ENCODE measurements at places on chromosomes 7 and 10. TPM values are rescaled to one million over a fixed set of nuclear protein-coding genes. Genes with fewer than 3 reads are reported as not detected.

GRCh38 chr7:50213622-50214017, 90.9 kb upstream of the IKZF1 start:
- DNase-seq: no peak

The PRKG1 gene
- not detected for total RNA-seq

The IGFBP1 gene
- not detected for total RNA-seq

DNA sequence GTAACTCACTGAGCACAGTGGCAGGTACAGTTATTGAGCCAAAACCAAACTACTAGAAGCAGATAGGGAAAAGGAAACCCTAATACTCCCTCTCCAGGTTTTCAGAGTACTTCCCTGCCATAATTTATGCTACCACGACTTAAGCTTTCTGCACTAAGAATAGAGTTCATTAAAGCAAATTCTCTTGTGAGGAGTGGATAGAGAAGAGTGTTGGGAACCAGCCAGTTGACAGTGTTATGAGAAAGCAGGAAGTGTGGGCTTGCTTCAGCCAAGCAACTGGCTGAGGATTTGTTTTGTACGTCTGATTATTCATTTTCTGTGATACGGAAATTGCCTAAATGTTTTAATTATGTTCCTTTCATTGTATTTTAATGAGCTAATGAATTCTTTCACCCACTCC, 280.5 kb downstream of the KIF20B start:
- DNase-seq: no peak

The GDF10 gene
- 0.50 TPM for total RNA-seq

The GNAT3 gene
- not detected for total RNA-seq

The CALHM3 gene
- not detected for total RNA-seq

- no peak for DNase-seq
These were observed 654.0 kb downstream of the SDK1 start for GRCh38 chr7:3955026-3955425.

The CFTR gene
- not detected for total RNA-seq

The EVX1 gene
- total RNA-seq: not detected

The SRRM3 gene
- not detected for total RNA-seq

- no peak for DNase-seq
These were observed 23.5 kb upstream of the GPR26 start for GRCh38 chr10:123642697-123643096.

GRCh38 chr7:106022193-106022821, 59.2 kb downstream of the CDHR3 start:
- DNase-seq: peak; percentile 85

DNA sequence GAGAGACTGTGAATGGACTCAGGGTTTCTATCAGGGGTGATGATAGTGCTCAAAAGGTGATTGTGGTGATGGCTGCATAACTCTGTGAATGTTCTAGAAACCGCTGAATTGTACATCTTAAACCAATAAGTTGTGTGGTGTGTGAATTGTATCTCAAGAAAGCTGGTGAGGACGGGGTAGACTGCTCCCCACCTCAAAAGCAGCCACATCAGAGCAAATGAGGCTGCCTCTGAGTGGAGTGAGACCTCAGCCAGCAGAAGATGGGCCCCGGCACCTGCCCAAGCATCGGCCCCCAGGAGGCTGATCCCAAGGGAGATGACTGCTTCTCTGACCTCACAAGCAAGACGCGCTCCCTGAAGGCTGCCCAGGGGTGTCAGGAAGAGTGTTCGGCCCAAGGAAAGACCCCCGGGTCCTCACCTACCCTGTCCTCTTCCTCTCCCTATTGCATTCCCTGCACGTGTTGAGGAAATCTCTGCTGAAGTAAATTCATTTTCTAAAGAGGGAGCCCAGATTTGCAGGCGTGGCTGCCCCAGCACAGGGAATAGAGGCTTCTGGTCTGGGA, 279.3 kb upstream of the SHH start:
- no peak for DNase-seq

- no peak for DNase-seq
These were observed 104.2 kb upstream of the EEPD1 start for GRCh38 chr7:36048902-36049240.

The ADIRF gene
- total RNA-seq: not detected

DNA sequence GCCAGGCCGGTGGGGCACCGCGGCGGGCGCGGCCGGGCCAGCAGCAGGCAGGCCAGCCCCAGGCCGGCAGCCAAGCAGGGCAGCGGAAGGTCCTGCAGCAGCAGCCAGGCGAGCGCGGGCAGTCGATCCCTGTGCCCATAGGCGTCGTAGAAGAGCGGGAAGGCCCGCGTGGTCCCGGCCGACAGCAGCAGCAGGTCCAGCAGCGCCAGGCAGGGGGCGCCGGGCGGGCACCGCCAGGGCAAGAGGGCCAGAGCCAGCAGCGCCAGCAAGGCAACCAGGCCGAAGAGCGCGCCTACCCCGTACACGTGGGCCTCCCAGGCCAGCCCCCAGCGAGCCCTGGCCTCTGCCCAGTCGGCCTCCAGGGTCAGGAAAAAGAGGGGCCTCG, 8.4 kb upstream of the RBM28 start:
- peak; percentile 42 for DNase-seq

DNA sequence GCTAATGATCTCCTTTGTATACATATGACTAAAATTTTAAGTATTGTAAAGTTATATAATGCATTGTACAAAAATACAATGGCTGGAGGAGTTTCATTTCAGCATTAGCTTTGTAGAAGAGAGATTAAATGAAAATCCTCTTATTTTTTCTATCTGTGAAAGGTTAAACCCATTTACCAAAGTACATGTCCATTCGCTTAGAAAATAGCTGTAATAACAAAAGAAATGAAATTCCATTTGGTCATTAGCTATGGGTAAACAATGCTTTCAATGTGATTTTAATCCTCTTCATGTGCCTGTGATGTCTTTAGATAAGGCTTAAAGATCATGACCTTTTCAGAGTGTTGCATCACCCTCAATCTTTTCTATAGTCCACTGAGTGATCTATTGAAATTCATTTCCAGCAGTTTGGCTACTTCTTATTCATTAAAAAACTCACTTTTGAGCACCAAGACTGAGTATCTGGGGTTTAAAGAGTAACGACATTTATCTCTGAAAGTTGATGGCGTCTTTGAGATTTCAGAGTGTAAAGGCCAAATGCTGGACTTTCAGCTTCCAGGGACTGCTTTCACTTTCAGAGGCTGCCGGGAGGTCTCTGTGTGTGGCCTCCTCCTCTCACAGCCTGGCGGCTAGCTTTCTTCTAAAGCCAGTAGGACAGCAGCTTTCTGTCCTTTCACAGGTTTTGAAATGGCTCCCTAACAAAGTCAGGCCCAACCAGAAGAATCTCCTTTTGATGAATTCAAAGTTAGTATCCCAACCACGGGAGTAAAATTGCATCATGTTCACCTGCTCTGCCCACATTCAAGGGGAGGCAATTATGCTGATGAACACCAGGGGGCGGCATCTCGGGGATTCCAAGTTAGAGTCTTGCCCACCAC, 701.4 kb upstream of the COBL start:
- peak; percentile 16 for DNase-seq

DNA sequence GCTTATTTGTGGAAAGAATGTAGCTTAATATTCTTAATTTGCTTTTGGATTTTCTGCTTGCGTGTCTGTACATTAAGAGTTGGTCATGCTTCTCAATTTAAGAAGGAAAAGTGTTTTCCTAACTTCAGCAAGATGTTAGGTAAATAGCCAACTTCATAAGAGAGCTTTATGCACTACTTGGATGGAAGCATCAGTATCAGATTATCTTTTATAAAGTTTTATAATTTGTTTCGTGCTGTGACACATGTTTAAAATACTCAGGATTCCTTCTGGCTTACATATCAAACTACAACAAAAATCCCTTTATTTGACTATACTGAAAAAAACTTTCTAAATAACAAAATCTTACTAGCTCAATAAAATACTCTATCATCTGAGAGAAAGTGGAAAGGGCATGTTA, 34.8 kb upstream of the AGR2 start:
- no peak for DNase-seq

DNA sequence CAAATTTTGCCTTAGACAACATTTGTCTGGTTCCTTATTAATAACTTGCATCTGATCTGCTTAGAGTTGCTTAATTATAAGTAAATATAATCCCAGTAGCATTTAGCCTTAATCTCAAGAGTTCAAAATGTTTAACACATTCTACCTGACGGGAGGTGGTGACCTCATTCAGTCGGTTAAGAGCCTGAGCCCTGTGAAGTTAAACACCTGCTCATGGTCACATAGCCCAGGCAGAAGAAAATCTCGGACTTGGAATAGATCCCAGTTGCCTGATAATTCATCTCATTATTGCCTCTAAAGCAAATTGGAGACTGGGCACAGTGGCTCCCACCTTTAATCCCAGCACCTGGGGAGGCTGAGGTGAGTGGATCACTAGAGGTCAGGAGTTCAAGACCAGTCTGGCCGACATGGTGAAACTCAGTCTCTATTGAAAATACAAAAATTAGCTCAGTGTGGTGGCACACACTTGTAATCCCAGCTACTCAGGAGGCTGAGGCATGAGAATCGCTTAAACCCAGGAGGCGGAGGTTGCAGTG, 18.6 kb upstream of the ASCC1 start:
- peak; percentile 3 for DNase-seq

The FAM237B gene
- total RNA-seq: not detected

Measured in activated CD4-positive, alpha-beta memory T cell treated with anti-CD3 and anti-CD28 coated beads for 36 hours (primary cell).